CD4-positive, alpha-beta T cell treated with Interleukin-10 for 1 hour (primary cell): ENCODE measurements at places on chromosomes 6 and 20.
A peak's percentile ranks its signal among the peaks of the same experiment; 100 is the strongest.

GRCh38 chr20:31496761-31497295 lies 17.4 kb upstream of the HM13 start:
- no peak for DNase-seq

GRCh38 chr20:11965602-11966001 lies 47.9 kb downstream of the BTBD3 start:
- no peak for DNase-seq

DNA sequence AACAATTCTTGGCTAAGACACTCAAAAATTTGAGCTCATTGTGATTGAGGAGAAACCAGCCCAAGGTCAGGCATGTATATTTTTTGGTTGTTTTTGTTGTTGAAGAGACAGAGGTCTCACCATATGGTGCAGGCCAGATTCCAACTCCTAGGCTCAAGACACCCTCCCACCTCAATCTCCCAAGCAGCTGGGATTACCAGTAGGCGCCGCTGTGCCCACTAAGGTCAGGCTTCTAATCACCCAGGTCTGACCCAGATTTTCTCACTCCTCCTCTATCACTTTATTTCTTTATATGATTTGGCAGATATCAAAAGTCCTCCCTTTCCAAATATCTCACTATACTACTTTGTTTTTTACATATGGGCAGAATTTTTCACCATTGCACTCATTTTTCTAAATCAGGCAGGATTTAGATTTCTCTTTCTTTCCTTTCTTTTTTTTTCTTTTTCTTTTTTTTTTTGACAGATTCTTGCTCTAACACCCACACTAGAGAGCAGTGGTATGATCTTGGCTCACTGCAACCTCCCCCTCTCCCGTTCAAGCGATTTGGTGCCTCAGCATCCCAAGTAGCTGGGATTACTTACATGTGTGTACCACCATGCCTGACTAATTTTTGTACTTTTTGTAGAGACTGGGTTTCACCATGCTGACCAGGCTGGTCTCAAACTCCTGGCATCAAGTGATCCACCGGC lies 1.7 kb upstream of the C6orf141 start:
- no peak for DNase-seq

- no peak for DNase-seq
Observed at GRCh38 chr6:132788658-132789395, 9.6 kb downstream of the SLC18B1 start.

DNA sequence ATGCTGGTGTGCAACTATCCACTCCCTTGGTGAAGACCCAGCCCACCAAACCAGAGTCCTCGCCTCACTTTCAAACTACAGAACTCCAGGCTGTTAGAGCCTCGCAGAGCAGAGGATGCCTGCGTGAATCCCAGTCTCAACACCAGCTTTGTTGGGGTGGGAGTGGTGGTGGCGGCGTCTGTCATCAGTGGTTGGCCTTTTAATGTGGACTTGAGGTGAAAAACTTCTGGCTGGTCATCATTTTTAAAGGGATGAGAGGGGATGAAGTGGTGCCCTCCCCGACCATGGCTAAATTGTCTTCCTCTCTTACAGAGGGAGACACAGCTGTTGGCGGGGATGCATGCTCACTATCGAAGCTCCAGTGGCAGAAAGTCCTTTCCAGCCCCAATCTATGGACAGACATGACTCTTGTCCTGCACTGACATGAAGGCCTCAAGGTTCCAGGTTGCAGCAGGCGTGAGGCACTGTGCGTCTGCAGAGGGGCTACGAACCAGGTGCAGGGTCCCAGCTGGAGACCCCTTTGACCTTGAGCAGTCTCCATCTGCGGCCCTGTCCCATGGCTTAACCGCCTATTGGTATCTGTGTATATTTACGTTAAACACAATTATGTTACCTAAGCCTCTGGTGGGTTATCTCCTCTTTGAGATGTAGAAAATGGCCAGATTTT lies 54.9 kb downstream of the EZR start:
- DNase-seq = peak; percentile 48

DNA sequence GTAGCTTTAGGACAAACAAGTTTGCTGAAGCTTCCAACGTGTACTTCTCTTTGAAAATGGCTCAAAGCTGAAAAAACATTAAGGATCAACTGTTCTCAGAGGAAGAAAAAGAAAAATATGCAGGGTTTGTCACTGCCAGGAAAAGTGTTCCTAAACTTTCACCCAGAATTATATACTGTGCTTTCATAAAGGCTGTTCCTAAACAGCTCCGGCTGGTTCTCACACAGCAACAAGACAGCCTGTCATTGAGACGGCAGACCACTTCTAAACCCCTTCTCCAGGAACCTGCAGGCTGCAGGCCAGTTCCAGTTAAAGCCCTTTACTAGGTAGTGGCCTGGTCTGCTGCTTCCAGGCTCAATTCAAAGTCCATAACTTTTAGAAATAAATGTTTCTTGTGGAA lies 97.4 kb upstream of the SOX4 start:
- DNase-seq = no peak

DNA sequence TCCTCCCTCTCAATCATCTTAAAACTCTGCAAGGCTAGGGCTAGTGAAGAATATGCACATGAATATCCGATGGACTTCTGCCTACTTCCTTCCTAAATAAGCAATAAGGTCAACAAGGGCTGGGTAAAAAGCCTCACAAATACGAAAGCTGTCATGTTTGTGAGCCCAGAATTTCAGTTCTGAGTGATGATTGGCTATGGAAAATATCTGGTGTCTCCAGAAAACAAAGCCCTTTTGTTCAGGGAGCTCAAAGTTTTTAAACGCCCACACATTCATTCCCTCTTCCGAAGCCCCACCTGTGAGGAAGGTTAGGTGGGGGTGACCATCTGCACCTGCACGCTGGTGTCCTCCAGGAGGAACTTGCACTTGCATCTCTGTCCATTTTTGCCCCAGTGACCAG lies 126.9 kb upstream of the ARMC2 start:
- no peak for DNase-seq

DNA sequence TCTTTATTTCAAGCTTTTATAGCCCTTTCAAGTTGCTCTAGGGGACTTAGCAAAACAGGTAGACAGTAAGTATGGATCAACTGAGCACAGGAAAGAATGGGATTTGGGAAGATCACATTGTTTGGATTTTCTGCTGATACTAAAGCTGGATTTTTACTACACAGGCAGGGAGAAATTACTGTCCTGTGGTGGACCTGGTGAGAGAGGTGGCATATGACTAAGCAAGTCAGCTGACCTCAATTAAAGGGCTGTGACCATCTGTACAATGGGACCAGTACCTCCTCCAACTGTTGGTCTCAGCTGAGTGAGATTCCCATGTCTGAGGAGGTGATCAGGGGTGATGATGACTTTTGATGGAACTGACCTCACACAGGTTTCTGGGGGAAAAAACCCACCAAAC lies 28.0 kb downstream of the RREB1 start:
- no peak for DNase-seq

GRCh38 chr6:142773324-142773723 lies 171.7 kb downstream of the HIVEP2 start:
- no peak for DNase-seq

DNA sequence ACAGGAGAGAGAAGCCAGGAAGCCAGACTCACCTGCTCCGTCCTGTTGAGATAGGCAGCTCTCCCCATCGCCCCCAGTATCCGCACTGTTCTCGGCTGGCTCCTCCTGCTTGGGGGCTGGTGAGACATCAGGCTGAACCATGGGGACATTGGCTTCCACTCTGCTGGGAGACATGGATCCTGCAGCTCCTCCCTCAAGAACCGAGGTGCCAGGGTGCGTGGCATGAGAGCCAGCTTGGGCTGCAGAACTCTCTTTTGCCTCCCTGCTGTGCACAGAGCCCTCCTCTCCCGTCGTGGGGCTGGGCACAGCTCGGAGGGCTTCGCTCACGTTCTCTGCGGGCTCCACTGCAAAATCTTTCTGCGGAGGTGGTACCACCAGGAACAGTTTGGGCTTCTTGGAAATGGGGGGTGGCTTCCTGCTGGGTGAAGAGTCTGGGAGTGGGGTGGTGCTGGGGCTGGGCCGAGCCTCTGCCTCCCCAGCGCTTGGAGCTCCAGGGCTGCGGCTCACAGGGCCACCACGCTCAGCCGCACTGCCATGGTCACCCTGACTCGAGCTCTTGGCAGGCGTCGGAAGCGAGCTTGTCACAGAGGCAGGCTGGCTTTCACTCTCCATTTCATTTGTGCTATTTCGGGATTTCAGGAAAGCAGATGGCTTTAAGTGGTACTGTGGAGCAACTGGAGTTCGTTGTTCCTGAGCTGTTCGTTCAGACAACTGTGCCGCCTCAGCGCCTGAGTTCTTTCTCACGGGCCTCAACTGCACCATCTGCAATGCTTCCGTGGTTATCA lies 26.5 kb downstream of the HEBP2 start:
- DNase-seq = no peak

DNA sequence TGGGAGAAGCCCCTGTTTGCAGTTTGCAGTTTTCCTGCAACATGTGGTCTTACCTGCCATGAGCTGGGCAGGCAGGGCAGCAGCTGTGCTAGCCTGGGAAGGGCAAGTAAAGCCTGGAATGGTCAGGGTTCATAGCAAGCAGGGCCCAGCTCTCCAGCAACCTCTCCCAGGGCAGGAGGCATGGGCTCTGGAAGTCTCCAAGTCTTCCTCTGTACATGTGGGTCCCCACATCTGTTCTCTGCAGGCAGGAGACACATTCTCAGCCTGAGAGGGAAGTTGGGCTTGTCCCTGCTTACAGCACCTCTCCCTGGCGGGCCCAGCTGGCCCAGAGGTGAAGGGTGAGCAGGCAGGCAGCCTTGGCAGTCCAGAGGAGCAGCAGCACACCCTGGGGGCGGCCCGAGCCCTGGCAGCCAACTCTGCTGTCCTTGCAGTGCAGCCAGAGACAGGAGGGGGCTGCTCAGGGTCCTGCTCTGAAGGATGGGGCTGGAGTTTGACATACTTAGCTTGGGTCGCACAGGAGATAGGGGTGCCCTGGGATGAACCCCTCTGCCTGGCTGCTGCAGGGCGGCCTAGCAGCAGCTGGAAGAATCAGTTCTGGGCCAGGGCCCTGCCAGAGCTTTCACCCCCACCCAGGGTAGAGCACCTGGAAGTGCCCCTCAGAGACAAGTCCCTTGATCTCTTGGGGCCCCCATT lies 176.0 kb downstream of the MRPL14 start:
- no peak for DNase-seq

GRCh38 chr20:46570956-46571355 lies 20.5 kb upstream of the OCSTAMP start:
- no peak for DNase-seq

DNA sequence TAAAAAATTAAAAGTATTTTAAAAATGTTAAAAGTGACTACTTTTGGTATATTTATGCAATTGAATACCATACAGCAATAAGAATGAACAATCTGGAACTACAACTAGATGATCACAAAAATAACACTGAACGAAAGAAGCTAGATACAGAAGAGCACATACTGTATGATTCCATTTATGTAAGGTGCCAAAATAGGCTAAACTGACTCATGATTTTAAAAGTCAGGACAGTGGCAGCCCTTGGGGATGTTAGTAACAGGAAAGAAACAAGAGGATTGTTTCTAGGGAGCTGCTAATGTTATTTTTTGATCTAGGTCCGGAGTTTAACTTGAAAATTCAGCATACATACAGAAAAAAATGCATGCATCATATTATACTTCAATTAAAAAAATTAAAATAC lies 42.3 kb downstream of the KIF13A start:
- no peak for DNase-seq

DNA sequence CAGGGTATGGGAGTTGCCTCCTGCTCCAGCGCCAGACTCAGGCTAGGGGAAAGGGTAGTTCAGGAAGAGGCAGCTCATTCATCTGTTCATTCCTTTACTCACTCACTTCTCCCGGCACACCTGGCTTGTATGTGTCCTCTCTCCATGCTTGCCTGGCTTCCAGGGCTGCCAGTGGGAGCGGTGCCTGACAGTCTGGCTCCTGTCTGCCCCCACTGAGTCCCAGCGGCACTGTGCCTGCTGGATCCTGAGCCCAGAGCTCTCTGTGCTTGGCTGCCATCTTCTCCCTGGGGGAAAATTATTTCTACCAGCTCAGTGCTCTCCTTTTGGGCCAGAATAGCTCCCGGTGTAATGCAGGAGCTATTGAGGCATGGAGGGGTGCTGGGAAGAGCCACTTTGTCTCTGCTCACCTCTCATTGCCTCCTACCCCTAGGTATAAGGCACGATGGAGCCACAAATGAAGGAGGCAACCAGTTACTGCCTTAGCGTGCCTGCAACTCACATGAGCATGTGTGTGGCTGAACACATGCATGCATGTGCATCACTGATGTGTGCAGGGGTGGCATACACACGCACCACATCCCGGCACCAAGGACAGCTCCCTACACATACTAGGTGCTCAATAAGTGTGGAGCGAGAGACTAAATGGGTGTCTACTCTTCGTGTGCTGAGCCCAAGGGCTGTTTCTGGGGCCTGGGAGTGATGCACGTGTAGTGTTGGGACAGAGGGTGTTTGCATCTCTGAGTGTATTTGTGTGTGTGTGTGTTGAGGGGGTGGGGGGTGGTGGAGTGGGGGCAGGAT lies 46.6 kb downstream of the CDH22 start:
- no peak for DNase-seq
